Lung microvascular endothelial cell (primary cell): ENCODE measurements at places on chromosomes 13 and 19.
A peak's percentile ranks its signal among the peaks of the same experiment; 100 is the strongest.

- DNase-seq = no peak
These were observed 181.5 kb upstream of the TSC22D1 start for GRCh38 chr13:44757671-44758070.

GRCh38 chr13:40169476-40169875, 497.0 kb downstream of the FOXO1 start:
- no peak for DNase-seq

GRCh38 chr13:79457948-79458347, 23.0 kb upstream of the NDFIP2 start:
- DNase-seq = peak; percentile 26

- peak; percentile 47 for DNase-seq
These were observed 50.4 kb downstream of the MYO9B start for GRCh38 chr19:17125728-17126677.

DNA sequence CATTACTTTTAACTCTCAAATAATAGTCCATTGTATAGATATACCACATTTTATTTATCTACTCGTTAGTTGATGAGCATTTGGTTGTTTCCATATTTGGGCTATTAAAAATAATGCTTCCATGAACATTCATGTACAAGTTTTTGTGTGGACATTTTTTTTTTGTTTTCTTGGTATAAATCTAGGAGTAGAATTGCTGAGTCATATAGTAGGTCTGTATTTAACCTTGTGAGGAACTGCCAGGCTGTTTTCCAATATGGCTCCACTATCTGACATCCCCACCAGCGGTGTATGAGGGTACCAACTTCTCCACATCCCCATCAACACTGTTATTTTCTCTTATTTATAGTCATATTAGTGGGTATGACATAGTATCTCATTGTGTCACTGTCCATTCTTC, 143.1 kb downstream of the RAP2A start:
- DNase-seq = no peak

DNA sequence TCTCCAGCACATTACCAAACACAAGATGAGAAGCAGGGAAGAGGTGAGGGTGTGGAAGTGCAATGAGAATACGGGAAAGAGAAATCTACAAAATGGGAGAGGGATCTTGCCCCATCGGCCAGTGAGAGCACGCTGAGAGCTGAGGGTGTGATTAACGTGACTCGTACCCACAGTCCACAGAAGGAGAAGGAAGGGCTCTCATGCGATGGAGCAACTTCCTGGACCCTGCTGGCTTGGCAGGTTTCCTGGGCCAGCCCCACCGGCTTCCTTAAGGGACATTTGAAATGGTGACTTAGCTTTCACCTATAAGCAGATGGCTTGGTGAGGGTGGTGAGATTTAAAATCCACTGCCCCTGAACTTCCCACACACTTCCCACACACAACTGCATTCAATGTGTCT, 740.1 kb downstream of the UQCRFS1 start:
- no peak for DNase-seq

DNA sequence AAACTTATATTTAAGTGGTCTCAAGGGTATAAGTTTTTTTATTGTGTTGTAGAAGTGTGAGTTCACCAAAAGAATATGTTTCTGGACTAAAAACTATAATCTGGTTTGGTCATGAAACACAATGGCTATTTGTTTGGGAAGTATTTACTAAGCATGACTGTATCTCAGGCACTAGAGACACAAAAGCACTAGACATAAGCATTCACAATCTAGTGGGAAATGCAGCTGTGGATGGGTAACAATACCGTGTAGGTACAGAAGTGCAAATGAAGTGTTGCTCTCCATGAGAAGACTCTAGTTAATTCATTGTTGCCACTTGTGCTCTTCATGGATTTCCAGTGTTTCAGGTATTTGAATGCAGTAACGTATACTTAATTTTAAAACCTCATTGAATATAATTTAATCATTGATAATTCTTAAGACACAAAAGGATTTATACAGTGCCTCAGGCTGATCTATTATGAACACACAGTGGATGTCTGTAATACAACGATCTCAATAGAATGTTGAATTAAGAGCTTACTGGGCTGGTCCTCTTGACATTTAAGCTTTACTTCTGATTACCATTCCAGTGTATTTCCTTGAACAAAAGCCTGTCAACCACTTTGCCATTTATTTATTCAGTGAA, 50.9 kb downstream of the TPT1 start:
- DNase-seq = no peak

DNA sequence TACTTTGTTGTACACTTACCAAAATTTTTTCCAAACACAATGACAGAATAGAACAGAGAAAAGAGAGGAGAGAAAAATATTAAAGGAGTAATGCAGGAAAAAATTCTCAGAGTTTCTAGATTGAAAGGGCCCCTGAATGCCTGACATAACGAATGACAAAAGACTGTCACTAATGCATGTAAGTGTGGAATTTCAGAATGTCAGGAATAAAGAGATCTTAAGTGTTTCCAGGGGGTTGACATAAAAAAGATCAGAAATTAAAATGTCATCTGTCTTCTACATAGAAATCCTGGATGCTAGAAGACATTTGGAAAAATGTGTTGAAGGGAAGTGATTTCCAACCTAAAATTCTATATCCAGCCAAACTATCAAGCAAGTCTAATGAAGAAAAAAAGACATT, 27.2 kb downstream of the TEX26 start:
- no peak for DNase-seq

DNA sequence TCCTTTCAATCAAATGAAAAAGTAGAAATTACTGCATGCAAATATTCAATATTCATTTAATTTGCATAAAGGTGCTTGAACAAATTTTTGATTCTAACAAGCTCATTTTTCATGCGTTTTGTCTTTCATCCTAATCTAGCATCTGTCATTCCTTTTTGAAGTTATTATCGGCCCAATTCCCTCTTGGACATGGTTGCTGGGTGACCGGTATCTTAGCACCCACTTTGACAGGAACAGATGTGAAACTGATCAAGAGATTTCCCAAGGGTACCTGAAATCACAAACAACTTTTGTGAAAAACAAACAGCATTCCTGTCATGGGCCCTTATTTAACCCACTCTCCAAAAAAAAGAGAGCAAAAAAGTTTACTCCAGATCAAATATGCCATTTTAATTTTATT, 13.3 kb downstream of the DACH1 start:
- DNase-seq = no peak

DNA sequence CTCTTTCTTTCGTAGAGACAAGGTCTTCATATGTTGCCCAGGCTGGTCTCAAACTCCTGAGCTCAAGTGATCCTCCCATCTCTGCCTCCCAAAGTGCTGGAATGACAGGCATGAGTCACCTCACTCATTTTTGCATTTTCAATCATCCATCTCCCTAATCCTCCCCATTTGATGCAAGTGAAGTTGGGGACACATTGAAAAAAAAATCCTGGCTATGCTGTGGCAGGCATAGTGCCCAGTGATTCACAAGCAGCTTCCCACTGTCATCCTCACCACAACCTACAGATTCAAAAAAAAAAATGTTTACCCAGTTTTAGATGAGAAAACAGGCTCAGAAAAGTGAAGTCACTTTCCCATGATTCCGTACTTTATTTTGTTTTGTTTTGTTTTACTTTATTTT, 44.7 kb upstream of the USP29 start:
- no peak for DNase-seq

DNA sequence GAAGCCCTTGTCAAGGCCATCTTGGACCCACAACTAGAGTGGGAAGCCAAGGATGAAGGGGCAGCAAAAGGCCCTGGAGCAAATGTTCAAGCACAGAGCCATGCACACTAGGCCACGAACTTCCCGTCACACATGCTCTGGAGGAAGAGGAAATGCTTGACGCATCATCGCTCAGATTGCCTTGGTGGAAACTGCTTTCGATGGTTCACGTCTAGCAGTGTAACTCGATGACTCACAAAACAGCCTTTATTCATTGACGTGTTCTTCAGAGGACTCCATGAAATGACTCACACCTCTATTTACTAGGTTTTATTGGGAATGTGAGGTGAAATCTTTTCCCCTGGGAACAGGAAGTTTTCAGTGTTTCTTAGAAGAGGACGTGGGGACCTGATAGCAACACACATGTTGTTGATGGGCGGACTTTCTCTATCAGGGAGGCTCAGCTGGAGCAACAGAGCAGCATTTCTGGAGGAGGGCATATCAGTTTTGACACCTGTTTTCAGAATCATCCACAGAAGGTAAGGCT, 79.8 kb upstream of the FLT1 start:
- peak; percentile 100 for DNase-seq

GRCh38 chr19:51607920-51608562, 22.2 kb downstream of the SIGLEC5 start:
- DNase-seq = peak; percentile 83

GRCh38 chr13:111575719-111576118, 255.3 kb downstream of the TEX29 start:
- no peak for DNase-seq

DNA sequence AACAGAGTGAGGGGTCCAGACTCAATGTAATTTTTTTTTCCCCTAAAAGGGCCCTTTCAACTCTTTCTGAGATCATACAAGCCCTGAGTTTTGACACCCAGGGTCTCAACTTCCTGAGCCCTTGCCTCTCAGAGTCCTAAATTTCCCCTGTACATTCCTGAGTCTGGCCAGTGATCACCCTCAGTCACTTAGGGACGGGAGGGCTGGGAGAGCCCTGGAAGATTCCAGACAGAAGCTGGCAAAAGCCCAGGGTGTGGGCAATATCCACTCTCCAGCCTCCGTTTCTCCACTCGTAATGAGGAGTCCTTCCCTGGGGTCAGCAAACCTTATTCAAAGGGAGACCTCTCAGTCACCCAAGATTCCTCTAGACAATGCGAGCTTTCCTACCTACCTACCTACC, 1.6 kb downstream of the PPP1R13L start:
- no peak for DNase-seq

DNA sequence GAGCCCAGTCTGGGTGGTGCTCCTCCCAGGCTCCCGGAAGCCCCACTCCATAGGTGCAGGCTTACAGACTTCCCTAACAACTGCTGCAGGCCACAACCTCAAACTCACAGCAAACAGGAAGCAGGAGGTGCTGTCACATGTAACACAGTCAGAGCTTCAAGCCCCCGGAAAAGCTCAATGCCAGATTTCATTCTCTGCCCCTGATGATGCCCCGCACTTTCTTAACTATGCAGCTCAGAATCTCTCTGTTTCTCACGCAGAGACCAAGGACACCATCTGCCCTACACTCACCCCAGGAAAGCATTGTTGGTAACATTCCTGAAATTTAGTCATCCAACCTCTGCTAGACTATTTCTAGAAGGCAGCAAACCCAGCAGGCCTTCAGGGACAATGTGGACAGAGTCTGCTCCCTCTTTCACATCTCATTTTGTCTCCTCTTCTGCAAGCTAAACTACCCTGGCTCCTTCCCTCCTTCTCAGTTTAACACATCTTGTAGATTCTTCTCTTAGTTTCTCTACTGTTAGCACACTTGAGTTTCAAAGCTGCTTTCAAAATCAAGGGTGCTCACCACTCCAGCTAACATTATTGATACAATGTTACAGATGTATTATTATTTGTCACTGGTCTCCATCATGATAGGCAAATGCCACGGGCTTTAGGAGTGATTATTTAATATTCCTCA, 162.5 kb downstream of the KCTD12 start:
- peak; percentile 99 for DNase-seq

GRCh38 chr19:31166206-31166605, 183.0 kb downstream of the TSHZ3 start:
- no peak for DNase-seq

DNA sequence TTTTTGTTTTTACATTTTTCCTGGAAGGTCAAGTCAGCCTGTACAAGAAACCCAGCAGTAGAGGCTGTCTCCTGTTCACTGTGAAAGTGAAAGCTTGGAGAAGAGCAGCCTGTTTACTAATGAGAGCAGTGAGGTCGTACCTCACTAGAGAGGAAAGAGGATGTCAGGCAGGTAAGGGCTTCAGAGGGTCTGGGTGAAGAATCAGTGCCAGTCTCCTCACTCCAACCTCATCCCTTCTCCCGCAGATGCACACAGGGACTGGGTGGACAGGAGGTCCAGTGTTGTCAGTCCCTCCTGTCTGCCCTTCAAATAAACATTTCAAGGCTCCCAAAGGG, 462.5 kb downstream of the KLF5 start:
- no peak for DNase-seq

- DNase-seq = peak; percentile 71
These were observed at the start of gene ZNF587B for GRCh38 chr19:57830071-57830602. TSS of gene ZNF587B (plus strand) at chr19:57830299. CDS start at chr19:57830529, 230 bp downstream.

- peak; percentile 85 for DNase-seq
These were observed at the start of gene ELF1 for GRCh38 chr13:41019011-41019487. TSS of gene ELF1 (minus strand) at chr13:41019316. CDS start at chr13:40982054, 37,262 bp downstream.

GRCh38 chr19:19320361-19321140, at the start of the genes MAU2 and SUGP1:
TSS of gene MAU2 (plus strand) at chr19:19320829. CDS start at chr19:19320860, 31 bp downstream.
TSS of gene SUGP1 (minus strand) at chr19:19320509. CDS start at chr19:19320496, 13 bp downstream.
- DNase-seq = peak; percentile 93

DNA sequence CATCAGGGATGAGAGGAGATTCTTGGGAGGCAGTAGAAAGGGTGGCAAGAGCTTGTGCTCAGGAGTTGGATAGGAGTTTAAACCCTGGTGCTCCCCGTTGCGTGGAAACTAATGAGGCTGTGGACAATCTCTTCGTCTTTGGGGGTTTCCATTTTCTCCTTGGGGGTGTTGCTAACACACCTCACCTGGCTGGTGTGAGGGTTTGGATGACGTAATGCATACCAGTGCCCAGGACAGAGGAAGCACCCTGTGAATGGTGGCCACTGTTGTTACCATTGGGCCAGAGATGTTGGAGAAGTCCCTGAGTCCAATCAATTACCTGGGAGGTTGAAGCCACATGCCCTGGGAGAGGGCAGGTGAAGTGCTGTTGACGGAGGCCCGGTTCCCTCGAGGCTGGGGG, 146.5 kb downstream of the URI1 start:
- DNase-seq = no peak

DNA sequence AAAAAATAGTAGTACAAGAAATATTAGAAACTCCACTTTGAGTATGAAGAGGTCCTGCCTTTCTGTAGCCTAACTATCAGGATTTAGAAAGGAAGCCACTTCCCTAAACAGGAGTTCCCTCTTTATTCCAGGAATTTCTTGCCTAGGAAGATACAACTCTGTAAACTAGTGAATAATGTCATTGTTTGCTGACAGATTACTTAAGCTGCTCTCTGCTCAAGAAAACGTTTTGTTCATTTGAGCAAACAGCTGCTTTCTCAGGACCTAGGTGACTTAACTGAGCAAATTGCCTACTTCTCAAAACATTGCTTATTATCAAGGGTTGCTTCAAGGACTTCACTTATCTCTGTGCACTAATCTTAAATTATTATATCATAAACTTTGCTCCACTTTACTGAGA, 1419.4 kb upstream of the SLC10A2 start:
- no peak for DNase-seq

GRCh38 chr19:32082028-32082427, 263.4 kb upstream of the ZNF507 start:
- DNase-seq = no peak

- DNase-seq = peak; percentile 72
These were observed 1.4 kb downstream of the BRD4 start for GRCh38 chr19:15330801-15331418.
